Stomach (tissue), 19 donors: ENCODE measurements at places on chromosomes 1 and 21.

- DNase-seq, result no peak
Measured at GRCh38 chr1:158020259-158020885, 26.9 kb downstream of the KIRREL1 start.

DNA sequence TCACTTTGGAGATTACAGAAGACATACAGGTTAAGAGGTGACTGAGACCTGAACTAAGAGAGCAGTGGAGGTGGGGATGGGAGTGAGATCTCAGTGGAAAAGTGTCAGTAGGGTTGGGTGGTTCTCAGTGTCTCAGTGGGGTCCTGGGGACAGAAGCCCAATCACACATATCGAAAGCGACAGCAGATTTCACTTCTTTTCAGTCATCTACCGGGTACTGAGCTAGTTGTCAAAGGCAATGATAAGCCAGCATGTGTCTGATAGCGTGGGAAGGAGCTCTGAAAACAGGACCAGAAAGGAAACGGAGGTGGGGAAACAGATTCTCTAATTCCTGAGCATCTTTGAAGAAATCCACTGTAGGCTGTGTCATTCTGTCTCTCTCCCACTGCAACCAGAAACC is 59.5 kb downstream of the RHOU start:
- DNase-seq, result no peak

DNA sequence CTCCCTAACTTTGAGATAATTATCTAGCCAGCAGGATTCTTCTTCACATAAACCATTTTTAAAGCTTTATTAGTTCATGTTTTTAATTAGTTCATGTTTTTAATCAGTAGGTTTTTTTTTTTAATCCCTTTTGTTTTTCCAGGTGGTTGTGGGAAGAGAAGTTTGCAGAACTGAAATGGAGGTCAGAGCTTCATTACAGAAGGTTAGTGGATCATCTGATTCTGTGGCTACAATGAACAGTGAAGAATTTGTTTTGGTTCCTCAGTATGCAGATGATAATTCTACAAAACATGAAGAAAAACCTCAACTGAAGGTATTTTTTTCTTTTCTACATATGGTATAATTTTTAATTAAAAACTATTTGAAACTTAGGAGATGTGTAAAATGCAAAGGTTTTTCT is 59.7 kb downstream of the RABGAP1L start:
- no peak for DNase-seq

- DNase-seq, result no peak
Measured at GRCh38 chr1:172902861-172903381, 147.8 kb downstream of the TNFSF18 start.

DNA sequence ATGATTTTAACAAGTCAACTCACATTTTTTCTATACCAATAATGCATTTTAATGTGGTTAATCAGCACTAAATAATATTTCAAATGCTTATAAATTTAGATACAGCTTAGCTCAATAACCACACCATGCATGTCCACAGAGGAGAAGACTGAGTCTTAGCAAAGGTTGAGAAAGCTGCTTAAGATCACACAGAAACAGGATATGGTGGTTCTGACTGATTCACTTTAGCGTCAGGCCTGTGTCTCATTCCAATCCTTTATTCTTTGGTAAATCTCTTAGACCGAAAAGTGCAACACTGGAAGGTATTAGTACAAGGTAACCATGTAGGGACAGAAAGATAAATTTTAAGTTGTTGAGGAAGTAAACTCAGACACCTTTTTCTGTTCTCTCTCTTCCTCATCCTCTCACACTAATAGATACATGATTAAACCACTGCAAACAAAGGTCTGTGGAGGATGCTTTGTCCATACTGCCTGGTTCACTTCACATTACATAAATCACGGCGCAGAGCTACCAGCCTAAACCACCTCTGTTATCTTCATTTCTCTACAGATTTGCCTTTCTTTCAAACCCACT is 139.0 kb downstream of the DPYD start:
- DNase-seq, result no peak

DNA sequence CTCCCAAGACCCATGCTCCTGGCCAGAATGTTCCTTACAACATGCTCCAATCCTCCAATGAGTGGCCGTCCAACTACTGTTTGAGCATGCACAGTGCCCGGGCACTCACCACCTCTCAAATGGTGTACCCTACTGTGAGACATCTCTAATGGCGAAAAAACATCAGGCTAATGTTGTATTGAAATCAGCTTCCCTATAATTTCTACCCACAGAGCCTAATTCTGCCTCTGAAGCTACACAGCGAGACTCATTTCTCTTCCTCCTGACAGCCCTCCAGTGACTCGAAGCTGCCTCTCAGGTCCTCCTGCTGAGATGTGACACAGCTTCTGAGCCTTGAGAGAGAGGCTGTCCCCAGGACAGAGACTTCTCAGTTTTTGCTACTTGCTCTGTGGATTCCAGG is 130.7 kb downstream of the FAM78B start:
- DNase-seq, result no peak

- DNase-seq, result peak; percentile 42
Measured at GRCh38 chr1:15151377-15151806, 2.2 kb upstream of the TMEM51 start.

DNA sequence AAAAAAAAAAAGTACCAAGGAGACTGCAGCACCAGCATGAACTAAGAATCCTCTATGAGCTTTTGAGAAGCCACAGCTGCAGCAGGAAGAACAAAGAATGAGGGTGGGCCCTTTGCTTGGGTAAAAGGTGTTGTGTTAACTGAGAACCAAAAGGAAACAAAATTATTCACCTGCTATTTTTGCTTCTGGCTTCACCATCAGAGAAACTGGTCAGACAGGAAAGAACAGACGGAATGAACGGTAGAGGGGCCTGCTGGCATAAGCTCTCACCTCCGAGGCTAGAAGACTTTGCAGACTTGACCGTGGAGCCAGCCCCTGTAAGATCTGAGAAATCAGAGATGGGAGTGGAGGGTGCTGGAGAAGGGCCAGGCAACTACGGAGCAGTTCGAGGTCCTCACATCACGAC is 27.6 kb downstream of the IL10RB start:
- DNase-seq, result peak; percentile 68

GRCh38 chr1:238176441-238176840 is 285.7 kb upstream of the ZP4 start:
- DNase-seq, result no peak

DNA sequence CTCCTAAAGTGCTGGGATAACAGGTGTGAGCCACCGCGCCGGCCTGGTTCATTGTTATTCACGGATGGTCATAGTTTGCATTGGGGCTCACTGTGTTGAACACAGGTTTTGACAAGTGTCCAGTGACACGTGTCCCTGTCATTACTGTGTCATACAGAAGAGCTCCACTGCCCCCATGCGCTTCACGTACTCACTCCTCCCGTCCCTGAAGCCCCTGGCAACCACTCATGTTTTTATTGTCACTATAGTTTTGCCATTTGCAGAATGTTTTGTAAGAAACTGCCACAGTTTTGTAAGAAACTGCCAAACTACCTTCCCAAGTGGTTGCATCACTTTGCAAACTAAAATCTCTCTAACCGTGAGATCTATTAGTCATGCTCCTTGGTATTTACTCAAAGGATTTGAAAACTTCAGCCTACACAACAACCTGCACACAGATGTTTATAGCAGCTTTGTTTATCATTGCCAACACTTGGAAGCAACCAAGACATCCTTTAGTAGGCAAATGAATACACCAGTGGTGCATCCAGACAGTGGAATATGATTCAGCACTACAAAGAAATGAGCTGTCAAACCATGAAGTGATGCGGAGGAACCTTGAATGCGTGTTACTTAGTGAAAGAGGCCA is 163.2 kb upstream of the COL6A1 start:
- DNase-seq, result no peak

GRCh38 chr1:18419113-18419844 is 61.5 kb upstream of the KLHDC7A start:
- DNase-seq, result no peak

GRCh38 chr1:12200208-12200607 is 29.6 kb upstream of the VPS13D start:
- DNase-seq, result no peak

- DNase-seq, result no peak
Measured at GRCh38 chr21:39150877-39151276, 32.4 kb downstream of the PSMG1 start.

- DNase-seq, result no peak
Measured at GRCh38 chr1:70778934-70779333, 268.7 kb downstream of the PTGER3 start.

GRCh38 chr1:65063025-65063424 is 85.0 kb upstream of the AK4 start:
- peak; percentile 32 for DNase-seq

GRCh38 chr1:45230537-45230936 is 24.1 kb upstream of the ZSWIM5 start:
- DNase-seq, result peak; percentile 29

DNA sequence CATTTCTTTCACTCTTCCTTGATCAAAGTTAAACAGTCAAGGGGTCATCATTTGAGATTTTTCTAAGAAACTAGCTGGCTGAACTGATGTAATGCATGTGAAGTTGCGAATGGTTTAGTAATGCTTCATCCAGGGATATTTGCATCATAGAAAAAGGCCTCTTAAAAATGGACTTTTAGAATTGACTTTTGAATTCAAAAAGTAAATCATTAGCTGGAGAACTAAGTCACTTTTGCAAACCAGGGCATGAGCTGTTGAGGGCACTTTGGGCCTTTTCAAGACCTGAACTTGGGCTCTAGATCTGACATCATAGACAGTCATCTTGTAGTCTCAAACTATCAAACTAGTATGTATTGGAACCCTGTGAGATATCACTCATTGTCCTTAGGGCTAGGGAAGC is 85.0 kb downstream of the GRIK1 start:
- DNase-seq, result no peak

- no peak for DNase-seq
Measured at GRCh38 chr1:70411360-70411844, 334 bp downstream of the CTH start.

DNA sequence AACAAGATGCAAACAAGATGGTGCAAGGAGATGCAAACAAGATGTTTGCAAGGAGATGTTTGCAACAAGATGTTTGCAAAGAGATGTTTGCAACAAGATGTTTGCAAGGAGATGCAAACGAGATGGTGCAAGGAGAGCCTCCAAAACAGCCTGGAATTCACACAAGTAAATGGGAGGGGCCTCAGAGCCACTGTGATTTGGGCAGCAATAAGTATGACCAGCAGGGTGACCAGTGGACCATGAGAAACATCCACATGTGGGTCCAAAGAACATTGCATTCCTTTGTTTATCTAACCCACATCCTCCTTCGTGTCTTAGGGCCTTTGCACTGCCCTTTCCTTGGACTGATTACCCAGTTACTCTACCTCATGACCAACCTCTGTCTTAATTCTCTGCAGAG is 162.9 kb downstream of the PLPP3 start:
- DNase-seq, result no peak

- no peak for DNase-seq
Measured at GRCh38 chr1:230561570-230561969, 80.7 kb upstream of the COG2 start.

GRCh38 chr1:94033849-94034248 is 87.1 kb downstream of the ABCA4 start:
- DNase-seq, result no peak

DNA sequence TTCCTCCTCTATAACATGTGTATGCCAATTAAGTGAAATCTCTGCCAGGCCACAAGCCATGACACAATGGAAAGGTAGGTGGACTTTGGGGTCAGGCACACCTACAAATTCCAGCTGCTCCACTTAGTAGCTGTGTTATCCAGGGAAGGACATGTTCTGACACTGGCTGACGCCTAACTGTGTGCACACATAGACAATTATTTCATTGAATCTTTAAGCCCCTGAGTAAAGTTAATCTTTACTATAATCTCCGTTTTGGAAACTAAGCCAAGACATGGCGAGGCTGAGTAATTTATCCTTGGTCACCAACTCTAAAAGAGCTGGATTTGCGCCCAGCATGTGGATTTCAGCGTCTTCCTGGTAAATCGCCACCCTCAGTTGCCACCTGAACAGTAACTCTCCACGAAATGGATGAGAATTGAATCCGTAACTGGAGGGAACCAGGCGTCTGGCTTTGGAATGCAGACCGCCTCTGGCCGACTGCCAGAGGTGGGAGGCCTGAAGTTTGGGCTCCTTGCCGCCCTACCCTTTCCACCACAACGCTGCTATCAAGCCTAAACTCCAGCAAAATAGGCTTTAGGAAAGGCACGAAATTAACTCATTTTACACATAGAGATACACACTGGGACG is 888 bp upstream of the SNRPE start:
- DNase-seq, result peak; percentile 59

- DNase-seq, result peak; percentile 94
Measured at GRCh38 chr1:155320661-155321617, at the start of gene RUSC1. Gene RUSC1, plus strand, starts transcription at chr1:155320894. Its CDS starts 880 bp downstream, at chr1:155321774.

DNA sequence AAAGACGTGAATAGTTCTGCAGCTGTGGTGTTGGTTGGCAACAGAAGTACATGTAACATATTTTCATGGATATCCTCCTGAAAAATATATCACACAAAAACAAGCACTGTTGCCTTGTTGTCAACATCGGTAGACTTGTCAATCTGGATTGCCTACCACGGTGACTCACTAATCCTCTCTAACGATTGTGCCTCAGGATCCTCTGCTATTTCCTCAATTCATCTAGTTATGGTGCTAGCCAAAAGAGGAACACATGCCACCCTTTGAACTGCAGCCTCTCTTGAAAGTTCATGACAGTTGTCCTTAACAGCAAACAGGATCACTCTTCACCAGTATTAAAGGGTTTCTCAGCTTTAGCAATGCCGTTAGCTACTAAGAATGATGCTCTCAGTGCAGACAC is 25.7 kb downstream of the RASAL2 start:
- no peak for DNase-seq

- peak; percentile 18 for DNase-seq
Measured at GRCh38 chr1:15876357-15877055, 29.0 kb downstream of the SPEN start.

DNA sequence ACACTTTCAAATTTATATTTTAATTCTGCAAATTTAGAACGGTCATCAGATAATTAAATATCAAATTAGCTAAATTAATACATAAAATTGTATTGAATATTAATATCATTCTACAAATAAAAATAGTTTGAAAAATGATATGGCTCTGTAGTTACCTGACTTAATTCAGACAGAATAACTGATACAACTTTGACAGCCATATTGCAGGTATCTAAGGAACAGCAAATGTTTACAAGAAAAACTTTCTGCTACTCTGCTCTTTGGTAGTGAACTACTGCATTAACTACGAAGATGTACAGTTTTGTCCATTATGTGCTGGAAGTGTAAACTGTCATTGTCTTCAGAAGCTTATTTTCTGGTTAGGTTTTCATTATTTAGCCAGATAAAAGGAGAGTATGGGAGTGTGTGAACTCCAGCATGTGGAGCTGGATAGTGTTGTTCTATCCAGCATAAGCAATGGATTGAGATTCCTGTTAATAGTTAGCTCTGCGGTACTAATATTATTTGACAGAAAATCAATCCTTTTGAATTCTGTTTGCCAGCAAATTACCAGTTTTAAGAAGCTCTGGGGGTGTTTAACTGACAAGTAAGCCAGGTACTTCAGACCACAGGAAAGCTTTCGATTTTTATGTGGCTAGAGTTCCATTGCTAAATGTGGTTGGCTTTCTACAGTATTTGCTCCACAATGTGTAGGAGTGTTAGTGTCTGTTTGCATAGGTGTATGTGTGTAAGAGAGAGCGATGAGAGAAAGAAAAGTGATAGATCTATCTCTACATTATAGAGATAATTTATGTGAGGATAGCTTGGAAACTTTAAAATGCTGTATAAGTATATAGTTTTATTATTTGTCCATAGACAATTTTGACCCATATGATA is 247.9 kb downstream of the GRIK1 start:
- no peak for DNase-seq

- no peak for DNase-seq
Measured at GRCh38 chr1:221638595-221638994, 103.3 kb downstream of the DUSP10 start.
